ENCODE measurements at places on chromosomes 7 and 10.

GRCh38 chr7:26627891-26628341 is 236.5 kb downstream of the SKAP2 start:
- DNase-seq: no peak

GRCh38 chr10:22672319-22673090 is 41.9 kb downstream of the PIP4K2A start:
- DNase-seq: no peak

- no peak for DNase-seq
Measured at GRCh38 chr7:157547611-157548010, 210.8 kb downstream of the DNAJB6 start.

DNA sequence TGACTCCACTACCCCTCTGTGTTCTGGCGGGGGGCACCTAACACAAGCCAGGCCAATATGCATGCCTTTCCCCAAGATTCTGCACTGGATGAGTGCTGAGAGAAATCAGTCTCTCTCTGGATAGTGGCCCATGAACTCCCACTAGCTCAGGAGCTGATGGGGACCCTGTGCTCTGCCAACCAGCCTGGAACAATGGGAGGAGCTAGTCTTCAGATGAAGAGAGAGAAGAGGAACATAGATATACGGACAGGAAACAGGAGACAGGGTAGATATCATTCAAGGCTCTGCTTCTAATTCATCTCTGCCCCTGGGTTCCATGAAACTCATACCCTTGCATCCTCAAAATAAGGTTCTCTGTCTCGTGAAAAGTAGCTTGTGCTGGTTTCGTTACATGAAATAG is 27.9 kb upstream of the PLXNA4 start:
- DNase-seq: no peak

- DNase-seq: no peak
Measured at GRCh38 chr10:70268376-70268775, 15.4 kb downstream of the NPFFR1 start.

GRCh38 chr7:151035026-151035717 is 6.9 kb downstream of the ABCB8 start:
- DNase-seq: no peak

GRCh38 chr7:27248427-27248806 is 5.8 kb downstream of the EVX1 start:
- DNase-seq: no peak

DNA sequence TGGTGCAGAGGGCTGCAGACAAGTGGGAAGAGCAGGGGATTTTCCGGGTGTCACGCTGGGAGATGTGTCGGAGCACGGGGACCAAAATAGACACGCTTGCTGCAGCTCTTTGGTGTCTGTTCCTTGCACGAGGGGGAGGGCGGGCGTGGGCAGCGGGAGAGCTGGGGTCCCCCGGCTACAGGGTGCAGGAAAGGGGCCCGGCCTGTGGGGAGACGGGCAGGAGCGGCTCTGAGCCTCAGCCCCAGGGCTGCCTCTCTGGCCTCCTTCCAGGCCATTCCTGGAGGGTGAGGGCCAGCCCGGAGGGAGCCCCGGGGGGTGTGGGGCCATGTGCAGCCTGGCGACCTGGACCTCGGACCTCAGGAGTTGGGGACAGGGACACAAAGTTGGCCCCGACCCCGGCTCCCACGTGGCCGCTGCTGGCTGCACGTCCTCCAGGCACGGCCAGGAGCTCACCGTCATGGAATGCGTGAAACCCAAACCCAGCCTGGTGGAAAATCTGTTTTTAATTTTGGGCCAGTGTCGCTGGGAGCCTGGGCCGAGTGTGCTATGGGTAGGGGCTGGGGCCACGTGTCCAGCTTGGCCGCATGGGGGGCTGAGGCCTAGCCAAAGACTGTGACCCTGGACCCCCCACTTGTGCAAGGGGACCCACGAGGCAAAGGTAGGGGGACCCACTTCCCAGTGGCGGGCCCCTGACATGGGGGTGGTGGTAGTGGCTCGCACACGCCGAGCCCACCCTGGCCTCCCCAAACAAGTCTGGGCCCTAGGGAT is 6.6 kb downstream of the TTYH3 start:
- DNase-seq: no peak

DNA sequence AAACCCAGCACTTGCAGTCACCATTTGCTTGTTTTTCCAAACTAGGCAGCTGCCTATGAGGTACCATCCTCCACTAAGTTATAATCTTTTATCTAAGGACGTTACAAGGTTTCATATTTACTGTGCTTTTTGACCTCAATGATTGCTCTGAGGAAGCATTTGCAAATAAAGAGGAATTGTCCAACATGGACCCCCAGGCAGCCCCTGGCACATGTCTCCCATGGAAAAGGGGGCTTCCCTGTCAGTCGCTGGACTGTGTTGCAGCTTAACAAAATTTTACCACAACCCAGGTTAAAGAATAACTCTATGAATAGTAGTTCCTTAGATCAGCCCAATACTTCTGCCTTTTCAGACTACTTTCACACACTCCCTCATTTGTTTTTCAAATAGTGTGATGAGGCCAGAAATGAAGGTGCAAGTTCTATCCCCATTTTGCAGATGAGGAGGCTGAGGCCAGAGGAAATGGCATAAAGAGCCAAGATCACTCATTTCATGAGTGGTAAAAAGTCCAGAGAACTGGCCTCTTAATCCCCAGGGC is 52.8 kb upstream of the ZPBP start:
- DNase-seq: no peak

GRCh38 chr10:112732277-112732921 is 217.6 kb upstream of the TCF7L2 start:
- DNase-seq: no peak

DNA sequence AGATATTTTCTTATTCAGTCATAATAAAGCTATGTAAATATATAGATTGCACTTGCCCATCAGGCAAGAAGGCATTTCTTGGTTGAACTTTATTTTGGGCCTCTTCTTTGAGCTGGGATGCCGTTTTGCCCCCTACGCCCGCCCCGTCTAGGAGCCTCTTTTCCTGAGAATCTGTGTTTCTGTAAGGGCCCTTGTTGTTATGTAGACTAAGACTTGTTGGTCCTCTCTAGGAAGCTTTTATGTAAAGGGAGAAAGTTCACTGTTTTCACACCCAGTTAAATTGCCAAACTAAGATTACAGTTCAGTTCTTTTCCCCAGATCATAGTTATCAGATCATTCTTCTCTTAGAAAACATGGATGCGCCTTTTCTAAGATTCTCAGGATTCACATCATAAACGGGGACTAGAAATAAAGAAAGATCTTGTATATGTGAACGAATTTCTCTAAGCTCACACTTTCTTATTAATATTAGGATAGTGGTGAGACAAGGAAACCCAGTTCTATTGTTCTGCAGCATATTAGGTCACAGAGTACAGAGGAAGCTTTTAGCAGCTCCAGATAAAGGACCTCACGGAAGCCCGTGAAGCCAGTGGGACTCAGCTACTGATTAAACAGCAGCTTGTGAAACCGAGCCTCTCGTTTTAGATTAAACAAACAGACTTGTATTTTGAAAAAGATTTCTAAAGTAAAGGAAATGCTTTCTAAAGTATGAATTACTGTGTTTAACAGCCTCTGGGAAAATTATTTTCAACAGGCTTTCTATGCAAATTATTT is 3.8 kb downstream of the LMTK2 start:
- no peak for DNase-seq

DNA sequence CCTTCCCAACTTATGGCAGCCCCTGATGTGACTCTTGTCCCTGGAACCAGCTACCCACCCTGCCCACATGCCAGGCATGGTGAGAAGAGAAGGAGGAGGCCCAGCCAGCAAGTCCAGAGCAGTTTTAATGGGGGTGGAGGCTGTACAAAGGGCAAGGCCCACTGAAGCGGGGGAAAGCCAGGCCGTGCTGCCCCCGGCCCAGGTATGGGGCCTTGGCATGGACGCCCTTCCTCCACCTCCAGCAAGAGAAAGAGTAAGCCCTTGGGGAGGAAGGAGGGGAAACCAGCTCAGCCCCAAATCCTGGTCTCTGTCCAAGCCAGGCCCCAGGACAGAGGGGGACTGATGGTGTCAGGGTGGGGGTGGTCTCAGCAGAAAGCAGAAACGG is 7.0 kb downstream of the NFKB2 start:
- DNase-seq: no peak

DNA sequence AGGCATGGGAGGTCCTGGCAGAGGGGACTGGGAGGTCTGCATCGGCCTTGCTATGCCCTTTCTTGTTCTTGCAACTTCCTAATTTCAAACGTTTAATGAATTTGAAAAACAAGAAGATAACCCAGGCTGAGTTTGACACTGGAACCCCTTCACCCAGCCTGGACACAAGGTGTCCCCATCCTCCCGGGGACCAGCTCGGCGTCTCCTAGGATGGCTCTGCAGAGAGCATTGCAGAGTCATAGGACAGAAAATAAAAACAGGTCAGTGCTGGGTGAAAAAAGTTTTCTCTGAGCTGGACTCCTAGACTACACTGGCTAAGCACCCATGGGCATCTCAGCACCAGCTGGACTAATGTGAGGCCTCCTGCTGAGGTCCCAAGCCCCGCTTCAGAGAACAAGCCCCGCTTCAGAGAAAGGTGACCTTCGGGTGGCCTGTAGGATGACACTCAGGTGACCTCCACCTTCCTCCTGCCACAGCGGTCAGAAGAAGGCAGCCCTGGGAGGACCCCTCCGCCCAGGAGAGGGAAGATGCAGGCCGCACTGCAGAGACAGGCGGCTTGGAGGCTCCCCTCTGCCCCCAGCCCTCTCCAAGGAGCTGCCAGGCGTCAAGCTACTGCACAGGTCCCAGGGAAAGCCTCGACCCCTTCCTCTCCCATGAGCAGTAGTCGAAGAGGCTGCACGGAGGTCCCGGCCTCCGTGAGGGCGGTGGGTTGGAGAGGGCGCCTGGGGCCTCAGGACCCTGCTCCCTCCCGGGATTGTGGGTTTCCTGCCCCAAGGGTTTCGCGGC is 9.3 kb upstream of the UNCX start:
- DNase-seq: no peak

- DNase-seq: no peak
Measured at GRCh38 chr10:35236739-35237138, 99.6 kb upstream of the CCNY start.

GRCh38 chr10:26359670-26360069 is 78.5 kb upstream of the APBB1IP start:
- DNase-seq: no peak

- DNase-seq: no peak
Measured at GRCh38 chr10:132005147-132005546, 23.4 kb upstream of the BNIP3 start.

DNA sequence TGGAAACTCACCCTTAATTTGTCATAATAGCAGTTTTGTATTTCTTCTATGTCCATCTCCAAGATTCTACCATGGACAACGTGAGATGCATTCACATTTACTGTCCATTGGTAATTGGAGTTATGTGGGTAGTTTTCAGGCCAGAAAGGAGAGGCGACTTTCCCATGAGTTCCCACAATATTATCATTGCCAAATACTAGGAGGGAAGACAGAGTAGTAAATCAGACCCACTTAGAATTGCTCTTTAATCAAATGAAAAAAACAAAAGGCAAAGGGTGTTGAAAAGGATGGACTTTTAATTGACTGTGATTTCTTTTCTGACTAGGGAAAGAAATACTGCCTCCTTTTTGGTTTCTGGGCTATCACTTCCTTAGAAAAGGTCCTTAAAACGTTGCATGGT is 121.7 kb upstream of the RSU1 start:
- DNase-seq: no peak

DNA sequence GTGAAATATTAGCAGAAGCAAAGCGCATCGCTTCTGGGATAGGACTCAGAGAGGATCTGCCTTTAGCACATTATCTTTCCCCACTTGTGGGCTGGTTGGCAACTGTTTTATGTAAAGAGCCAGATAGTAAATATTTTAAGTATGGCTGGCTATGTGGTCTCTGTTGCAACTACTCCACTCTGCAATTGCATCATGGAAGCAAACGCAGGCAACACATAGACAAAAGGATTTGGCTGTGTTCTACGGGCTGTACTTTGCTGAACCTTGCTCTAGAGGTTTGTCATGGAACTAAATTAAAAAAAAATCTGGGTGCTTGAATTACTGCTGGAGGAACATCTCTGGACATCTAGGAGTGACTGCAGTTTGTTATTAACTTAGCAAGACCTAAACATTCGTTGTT is 307.8 kb upstream of the TPK1 start:
- no peak for DNase-seq

- no peak for DNase-seq
Measured at GRCh38 chr10:74361678-74362077, 210.7 kb downstream of the ADK start.

DNA sequence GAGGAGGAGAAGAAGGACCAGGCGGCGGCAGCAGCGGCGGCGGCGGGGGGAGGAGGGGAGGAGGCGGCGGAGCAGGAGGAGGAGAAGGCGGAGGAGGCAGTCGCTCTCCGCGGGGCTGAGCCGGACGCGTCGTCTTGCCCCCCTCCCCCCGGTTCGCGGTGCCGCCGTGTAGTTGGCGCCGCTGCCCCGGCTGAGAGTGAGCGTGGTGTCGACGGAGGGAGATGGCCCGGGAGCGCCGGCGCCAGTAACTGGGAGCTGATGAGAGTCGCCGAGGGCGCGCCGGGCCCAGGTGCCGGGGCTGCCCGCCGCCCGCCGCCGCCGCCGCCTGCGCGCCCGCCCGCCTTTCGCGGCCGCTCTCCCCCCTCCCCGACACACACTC is 257 bp downstream of the WAC start:
- no peak for DNase-seq

DNA sequence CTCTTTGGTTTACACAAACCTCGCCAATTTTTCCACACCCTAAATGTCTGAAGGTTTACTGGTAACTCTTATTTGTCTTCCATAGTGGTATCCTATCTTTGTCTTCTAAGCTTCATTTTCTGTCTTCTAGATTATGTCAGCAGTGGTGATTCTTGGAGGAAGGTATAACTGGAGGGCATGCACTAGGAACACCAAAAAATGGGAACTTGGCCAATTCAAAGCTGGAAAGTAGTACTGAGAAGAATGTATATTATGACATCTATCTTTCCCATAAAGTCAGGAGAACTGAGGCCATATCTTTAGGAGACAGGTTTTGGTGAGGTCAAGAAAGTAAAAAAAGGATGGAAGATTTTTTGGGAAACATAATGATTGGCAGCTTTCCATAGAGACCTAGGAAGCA is 113.3 kb downstream of the CPEB3 start:
- DNase-seq: no peak

GRCh38 chr10:21519941-21520436 is 5.5 kb downstream of the SKIDA1 start:
- no peak for DNase-seq

GRCh38 chr10:22927661-22928403 is at the start of gene ARMC3:
Gene ARMC3 (plus strand): TSS chr10:22928053. CDS start chr10:22931997, 3,944 bp downstream.
- peak; percentile 61 for DNase-seq

- DNase-seq: no peak
Measured at GRCh38 chr10:1149793-1150637, 93.8 kb downstream of the WDR37 start.

GRCh38 chr7:116433246-116433645 is 66.3 kb upstream of the CAV2 start:
- no peak for DNase-seq

DNA sequence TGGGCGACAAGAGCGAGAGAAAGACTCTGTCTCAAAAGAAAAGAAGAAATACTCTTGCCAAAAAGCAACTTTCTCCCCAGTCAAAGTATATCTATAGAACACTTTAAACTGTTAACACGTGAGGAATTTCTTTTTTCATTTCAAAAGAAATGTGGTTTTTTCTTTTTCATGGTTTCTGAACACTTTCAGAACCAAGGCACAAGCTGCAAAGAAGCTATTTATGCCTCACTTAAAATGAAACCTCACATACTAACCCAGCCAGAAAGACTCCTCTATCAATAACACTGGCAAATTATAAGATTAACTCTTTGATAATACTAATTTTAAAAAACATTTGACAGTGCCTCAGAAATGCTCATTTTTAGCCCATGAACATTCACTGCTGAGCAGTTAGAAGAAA is 20.9 kb downstream of the TBX20 start:
- DNase-seq: no peak

Data from T-cell (primary cell).